ENCODE measurements at places on chromosomes 16 and 17. TPM values are rescaled to one million over a fixed set of nuclear protein-coding genes. Genes with fewer than 3 reads are reported as not detected.

Gene ALOX15
- total RNA-seq: not detected

Gene AANAT
- total RNA-seq: not detected

DNA sequence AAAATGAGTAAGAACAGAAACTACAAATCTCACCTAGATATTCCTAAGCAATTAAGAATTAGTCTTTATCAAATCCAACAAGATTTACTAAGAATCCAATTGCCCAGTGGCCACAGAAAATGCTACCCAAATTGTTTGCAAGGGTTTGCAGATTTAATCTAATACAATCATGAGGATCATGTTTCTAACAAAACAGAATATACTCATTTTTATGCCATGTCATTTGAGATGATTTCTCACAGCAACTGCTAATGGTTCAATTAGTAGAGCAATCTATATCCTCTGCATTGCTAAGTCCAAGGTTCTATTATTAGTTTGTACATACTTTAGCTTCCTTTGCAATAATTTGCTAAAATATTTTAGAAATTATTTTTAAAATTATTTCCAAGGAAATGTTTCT lies 41.2 kb downstream of the HELZ start:
- no peaks in the 10 kb centered on the region for H3K27me3 ChIP-seq
- H3K4me3 ChIP-seq: no peak overlapping the region
- no peak overlapping the region for H3K27ac ChIP-seq
- peaks cover 3% of the 10 kb centered on the region for H3K4me1 ChIP-seq
- DNase-seq: no peak

DNA sequence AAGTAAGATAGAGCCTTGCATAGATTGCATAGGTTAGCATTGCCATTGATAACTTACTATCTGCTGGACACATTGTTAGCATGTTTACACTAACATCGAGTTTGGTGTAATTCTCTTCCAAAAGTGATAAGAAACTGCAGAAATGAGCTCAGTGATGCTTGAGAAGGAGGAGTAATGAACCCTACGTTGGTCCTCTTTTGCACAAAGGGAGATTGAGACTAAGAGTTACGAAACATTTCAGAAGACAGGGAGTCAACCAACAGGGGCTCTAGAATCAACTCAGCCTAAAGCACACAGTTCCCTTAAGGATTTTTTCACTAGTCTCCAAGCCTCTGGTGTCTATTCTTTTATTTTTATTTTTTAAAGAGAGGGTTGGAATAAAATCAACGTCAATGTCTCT lies 6.8 kb downstream of the CCL7 start:
- no peak overlapping the region for H3K4me3 ChIP-seq
- no peaks in the 10 kb centered on the region for H3K4me1 ChIP-seq
- no peaks in the 10 kb centered on the region for H3K27me3 ChIP-seq
- no peaks in the 10 kb centered on the region for H3K36me3 ChIP-seq
- DNase-seq: no peak

- H3K4me1 ChIP-seq: no peaks in the 10 kb centered on the region
- H3K36me3 ChIP-seq: no peaks in the 10 kb centered on the region
- no peaks in the 10 kb centered on the region for H3K27me3 ChIP-seq
- no peak overlapping the region for H3K4me3 ChIP-seq
- H3K27ac ChIP-seq: peak overlapping the region; percentile 23
Observed at GRCh38 chr16:86244158-86244557, 266.2 kb upstream of the FOXF1 start.

DNA sequence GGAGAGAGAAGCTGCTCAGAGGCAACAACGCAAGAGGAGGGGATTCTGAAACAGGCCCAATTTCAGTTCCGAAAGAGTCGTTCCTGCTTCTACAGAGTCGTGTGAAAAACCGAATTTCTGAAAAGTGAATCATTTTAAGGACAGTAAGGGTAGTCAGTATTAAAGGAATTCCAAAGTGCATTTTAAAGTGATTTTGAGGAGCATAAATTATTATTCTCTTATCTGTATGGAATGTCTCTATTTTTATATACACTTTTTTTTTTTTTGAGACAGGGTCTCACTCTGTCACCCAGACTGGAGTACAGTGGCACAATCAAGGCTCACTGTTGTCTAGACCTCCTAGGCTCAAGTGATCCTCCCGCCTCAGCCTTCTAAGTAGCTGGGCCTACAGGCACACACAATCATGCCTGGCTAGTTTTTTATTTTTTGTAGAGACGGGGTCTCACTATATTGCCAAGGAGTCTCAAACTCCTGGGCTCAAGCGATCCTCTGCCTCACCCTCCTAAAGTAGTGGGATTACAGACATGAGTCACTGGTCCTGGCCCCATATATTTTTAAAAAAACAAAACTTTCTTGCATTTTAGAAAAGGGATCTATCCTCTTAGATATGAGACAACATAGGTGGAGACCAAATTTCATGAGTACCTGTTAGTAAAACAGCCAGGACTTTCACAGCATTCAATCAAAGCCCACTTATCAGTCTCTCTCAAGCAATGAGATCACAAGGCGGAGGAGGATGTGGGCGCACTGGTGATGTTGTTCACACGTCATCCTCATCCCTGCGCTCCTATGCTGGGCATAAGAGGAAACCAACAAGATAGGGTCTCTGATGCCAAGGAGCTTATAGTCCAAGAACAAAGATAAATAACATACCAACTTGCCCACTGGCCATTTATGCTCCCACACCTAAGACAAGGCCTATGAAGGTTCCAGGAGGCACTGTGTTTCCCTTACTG lies 53.2 kb downstream of the SMG6 start:
- peaks cover 12% of the 10 kb centered on the region for H3K4me1 ChIP-seq
- DNase-seq: no peak
- no peak overlapping the region for H3K27ac ChIP-seq

GRCh38 chr17:7548585-7549400 lies at the start of gene TNFSF12:
Gene TNFSF12 (plus strand): TSS chr17:7549058. CDS start chr17:7549154, 96 bp downstream.
- no peaks in the 10 kb centered on the region for H3K36me3 ChIP-seq
- H3K4me1 ChIP-seq: peaks cover 10% of the 10 kb centered on the region
- no peaks in the 10 kb centered on the region for H3K27me3 ChIP-seq
- peak within 1 kb of the TSS; percentile 85 for H3K4me3 ChIP-seq
- peak; percentile 65 for DNase-seq

DNA sequence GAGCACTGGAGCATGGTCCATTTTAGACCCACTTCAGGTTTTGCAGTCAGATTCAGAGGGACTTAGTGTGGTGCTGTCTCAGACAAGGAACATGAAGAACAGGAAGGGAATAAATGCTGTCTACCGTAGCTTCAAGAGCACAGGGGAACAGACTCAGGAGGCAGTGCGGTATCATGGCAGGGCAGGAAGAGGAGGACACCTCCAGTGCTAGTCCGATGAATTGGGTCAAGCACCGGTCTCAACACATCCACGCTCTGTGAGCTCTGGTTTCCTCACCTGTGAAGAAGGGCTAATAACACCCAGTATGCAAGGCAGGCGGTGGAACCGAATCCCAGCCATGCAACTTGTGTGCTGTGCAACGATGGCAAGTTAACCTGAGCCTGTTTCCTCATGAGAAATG lies 3.6 kb upstream of the ANKFY1 start:
- H3K27ac ChIP-seq: no peak overlapping the region
- no peak overlapping the region for H3K4me3 ChIP-seq
- H3K4me1 ChIP-seq: peaks cover 10% of the 10 kb centered on the region
- no peaks in the 10 kb centered on the region for H3K27me3 ChIP-seq

Gene HSPB9
- not detected for total RNA-seq

GRCh38 chr17:60792250-60792898 lies 114.7 kb downstream of the BCAS3 start:
- H3K27me3 ChIP-seq: no peaks in the 10 kb centered on the region
- H3K36me3 ChIP-seq: no peaks in the 10 kb centered on the region

- no peaks in the 10 kb centered on the region for H3K27me3 ChIP-seq
- H3K4me3 ChIP-seq: no peak overlapping the region
- peaks cover 46% of the 10 kb centered on the region for H3K4me1 ChIP-seq
- no peaks in the 10 kb centered on the region for H3K36me3 ChIP-seq
- peak overlapping the region; percentile 72 for H3K27ac ChIP-seq
Observed at GRCh38 chr17:70110443-70110880, 35.4 kb downstream of the KCNJ16 start.

GRCh38 chr16:53414381-53414780 lies 19.9 kb upstream of the RBL2 start:
- H3K4me1 ChIP-seq: no peaks in the 10 kb centered on the region
- H3K27ac ChIP-seq: no peak overlapping the region
- no peak for DNase-seq
- no peak overlapping the region for H3K4me3 ChIP-seq

DNA sequence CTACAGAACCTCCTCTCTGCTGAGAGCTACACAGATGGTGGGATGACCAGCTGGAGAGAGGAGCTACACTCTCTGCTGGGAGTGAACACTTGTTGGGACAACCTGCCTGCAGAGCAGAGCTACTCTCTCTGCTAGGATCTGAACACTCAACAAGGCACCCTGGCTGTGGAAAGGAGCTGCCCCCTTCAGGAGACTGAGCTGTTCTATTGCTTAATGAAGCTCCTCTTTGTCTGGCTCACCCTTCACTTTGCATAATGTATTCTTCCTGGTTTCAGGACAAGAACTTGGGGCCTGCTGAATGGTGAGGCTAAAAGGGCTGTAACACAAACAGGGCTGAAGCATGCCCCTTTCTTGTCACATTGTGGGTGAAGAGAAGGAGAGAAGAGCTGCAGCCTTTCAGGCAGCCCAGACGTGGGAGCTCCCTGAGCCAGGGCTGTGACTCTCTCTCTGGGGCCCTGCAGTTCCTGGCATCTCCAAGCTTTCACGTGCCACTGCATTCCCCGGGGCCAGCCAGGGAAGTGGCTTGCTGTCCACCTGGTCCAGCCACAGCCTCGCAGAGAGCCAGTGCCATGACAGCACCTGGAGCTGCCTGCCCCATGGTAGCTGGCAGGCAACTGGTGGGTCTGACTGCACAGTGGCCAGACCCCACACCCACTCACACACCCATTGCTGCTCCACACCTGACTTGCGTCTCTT lies 272.8 kb upstream of the KCNJ16 start:
- H3K4me1 ChIP-seq: no peaks in the 10 kb centered on the region
- no peak for DNase-seq
- H3K27ac ChIP-seq: no peak overlapping the region
- no peak overlapping the region for H3K4me3 ChIP-seq
- H3K27me3 ChIP-seq: no peaks in the 10 kb centered on the region

DNA sequence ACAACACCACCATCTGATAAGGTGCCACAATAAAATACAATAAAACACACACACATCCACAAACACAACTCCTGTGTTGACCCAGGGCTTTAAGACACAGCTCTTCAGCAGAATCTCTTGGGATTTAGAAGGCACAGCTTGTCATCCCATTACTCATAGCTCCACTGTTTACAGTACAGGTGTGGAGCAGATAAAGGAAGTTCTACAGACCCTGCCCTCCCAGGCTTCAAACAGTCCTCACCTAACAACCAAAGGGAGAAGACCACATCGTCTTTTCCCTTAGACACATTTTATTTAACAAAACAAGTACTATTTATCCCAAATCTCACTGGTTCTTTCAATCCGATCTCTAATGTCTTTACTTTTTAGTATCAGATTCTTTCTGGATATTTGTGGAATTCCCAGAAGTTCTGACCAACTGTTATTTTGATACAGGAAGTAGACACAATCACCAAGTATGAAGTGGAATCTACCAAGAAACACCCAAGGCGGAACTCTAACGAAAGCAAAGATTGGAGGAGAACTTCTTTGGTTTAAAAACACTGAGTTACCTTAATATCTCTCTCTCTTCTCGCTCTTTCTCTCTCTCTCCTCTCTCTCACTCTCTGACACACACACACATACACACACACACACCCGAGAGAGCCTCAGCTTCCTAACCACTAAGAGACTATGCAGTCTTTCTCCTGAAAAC lies 46.1 kb downstream of the CYTH1 start:
- H3K27me3 ChIP-seq: no peaks in the 10 kb centered on the region
- peak overlapping the region; percentile 85 for H3K27ac ChIP-seq
- peaks cover 34% of the 10 kb centered on the region for H3K4me1 ChIP-seq
- DNase-seq: no peak
- no peaks in the 10 kb centered on the region for H3K36me3 ChIP-seq
- H3K4me3 ChIP-seq: no peak overlapping the region

GRCh38 chr17:81173762-81174155 lies 7.7 kb upstream of the AATK start:
- no peak for DNase-seq
- no peaks in the 10 kb centered on the region for H3K36me3 ChIP-seq
- no peak overlapping the region for H3K27ac ChIP-seq
- H3K4me3 ChIP-seq: no peak overlapping the region
- H3K27me3 ChIP-seq: no peaks in the 10 kb centered on the region
- no peaks in the 10 kb centered on the region for H3K4me1 ChIP-seq

GRCh38 chr17:59785091-59785799 lies 77.8 kb downstream of the VMP1 start:
- H3K36me3 ChIP-seq: no peaks in the 10 kb centered on the region
- no peaks in the 10 kb centered on the region for H3K27me3 ChIP-seq
- H3K4me3 ChIP-seq: no peak overlapping the region
- H3K4me1 ChIP-seq: peaks cover 35% of the 10 kb centered on the region
- peak overlapping the region; percentile 80 for H3K27ac ChIP-seq

Gene SPN
- 3.4 TPM for total RNA-seq

GRCh38 chr17:28686296-28686695 lies 24.3 kb downstream of the SUPT6H start:
- H3K4me3 ChIP-seq: no peak overlapping the region
- H3K36me3 ChIP-seq: peaks cover 92% of the 10 kb centered on the region
- no peaks in the 10 kb centered on the region for H3K27me3 ChIP-seq
- peak overlapping the region; percentile 53 for H3K27ac ChIP-seq
- DNase-seq: no peak

- DNase-seq: no peak
- peak overlapping the region; percentile 70 for H3K4me3 ChIP-seq
- peaks cover 17% of the 10 kb centered on the region for H3K4me1 ChIP-seq
- H3K27me3 ChIP-seq: no peaks in the 10 kb centered on the region
- peaks cover 4% of the 10 kb centered on the region for H3K36me3 ChIP-seq
- peak overlapping the region; percentile 96 for H3K27ac ChIP-seq
Observed at GRCh38 chr17:75856062-75856756, 1.1 kb upstream of the WBP2 start.

DNA sequence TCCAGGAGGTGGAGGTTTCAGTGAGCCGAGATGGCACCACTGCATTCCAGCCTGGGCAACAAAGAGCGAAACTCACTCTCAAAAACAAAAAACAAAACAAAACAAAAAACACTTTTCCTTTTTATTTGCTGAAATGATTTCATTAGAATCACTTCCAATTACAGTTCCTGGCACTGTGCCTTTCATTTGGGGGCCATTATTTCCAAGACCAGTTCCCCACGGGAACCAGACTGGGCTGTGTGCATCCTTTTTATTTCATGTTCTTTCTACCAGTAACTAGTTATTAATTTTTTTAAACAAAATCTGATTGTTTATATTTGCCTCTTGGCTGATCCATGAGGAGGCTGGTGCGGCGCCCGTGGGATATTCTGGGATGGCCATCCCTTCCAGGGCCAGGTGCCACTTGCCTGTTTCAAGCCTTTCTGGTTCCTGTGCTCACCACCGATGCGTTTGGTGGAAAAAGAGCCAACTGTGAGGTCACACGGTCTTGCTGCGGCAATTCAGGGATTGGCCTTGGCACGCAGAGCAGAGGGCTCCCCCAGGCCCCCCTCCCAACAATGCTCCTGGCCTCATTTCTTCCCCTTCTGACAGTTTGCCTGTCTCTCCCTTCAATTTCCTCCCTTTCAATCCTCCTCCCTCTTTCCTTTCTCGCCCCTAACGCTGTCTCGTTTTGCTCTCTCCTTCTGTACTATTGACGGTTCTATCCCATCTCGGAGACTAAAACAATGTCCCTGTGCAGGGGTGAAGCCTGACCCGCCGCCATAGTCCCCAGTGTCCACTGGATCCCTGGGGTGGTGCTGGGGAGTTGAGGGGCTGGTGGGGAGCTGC lies 13.4 kb downstream of the UBALD1 start:
- H3K27ac ChIP-seq: peak overlapping the region; percentile 70
- DNase-seq: peak; percentile 91

Gene PLK1
- 2.7 TPM for total RNA-seq
